ENCODE measurements at places on chromosomes 6 and 20.

DNA sequence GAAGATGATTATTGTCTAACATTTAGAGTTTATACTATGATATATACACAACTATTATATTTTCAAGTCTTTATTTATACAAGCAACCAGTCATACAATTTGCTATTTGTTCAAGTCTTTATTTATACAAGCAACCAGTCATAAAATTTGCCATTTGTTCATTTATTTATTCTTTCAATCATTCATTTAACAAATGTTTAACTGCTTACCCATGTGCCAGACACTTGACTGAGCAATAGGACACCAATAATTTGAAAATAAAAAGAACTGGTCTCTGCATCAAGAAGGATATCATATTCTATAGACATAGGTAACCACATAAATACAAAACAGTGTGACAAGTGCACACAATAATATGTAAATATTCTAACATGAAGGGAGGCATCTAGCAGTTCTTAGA is 20.3 kb downstream of the GRIK2 start:
- no peak for DNase-seq

DNA sequence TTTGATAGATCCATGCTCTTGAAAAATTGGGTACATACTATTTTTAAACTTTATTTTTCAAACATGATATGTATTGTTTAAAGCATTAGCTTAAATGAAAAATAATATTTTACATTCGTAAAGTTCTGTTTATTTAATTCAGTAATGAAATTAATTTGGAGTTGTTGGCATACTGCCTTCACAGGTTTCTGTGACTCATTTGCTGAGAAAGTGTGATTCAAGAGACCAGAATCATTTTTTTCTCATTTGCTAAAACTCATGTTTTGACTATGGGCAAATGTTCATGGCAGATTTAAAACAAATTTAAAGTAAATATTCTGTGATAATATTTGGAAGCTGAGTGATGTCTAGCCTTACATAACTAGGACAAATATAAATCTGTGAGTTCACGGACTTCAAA is 230.4 kb downstream of the BCKDHB start:
- no peak for DNase-seq

GRCh38 chr20:34569598-34569997 is 11.1 kb downstream of the MAP1LC3A start:
- DNase-seq: no peak

- DNase-seq: no peak
These were observed 128.9 kb downstream of the CD164 start for GRCh38 chr6:109253366-109253765.

DNA sequence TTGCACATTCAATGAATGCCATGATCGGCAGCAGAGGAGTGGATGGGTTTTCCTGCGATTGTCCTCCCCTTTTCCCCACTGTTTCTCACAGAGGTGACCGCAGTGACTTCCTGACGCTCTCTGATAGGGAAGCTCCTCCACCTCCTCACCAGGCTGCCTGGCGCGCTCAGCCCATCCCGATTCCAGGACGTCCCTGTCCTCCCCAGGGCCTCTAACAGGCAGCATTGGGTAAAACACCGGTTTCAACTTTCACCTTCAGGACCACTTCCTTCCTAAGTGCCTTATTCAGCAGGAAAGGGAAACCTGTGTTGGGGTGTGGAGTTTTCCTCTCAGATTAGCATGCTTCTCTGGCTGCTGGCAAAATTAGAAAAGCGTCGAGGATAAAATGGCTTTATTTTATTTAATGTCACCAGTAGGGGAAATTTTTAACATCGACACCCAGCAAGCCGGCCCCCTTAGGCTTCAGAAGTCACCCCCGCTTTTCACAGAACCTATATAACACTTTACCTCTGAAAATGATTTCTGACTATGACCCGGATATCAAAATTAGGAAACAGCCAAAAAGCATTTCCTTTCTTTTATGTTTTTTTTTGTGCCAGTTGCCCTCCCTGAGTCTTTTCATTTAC is 570.4 kb upstream of the GJE1 start:
- DNase-seq: no peak

DNA sequence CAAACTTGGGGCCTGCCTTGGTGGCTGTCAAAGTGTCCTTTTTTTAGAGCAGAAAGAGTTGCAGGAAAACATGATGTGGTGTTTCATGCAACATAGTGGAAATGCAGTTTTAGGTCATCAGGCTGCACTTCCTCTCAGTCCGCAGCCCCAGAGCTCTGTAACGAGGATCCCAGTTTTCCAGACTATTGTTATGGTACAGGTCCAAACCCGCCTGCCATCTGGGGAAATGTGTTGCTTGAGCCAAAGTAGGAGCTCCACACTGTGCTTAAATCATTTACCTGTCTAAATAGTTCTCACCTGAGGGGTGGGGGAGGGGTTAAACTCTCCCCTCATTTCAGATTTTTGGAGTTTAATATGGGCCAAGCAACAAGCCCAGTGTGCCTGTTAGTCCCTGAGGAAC is 59.8 kb downstream of the GOPC start:
- DNase-seq: no peak

DNA sequence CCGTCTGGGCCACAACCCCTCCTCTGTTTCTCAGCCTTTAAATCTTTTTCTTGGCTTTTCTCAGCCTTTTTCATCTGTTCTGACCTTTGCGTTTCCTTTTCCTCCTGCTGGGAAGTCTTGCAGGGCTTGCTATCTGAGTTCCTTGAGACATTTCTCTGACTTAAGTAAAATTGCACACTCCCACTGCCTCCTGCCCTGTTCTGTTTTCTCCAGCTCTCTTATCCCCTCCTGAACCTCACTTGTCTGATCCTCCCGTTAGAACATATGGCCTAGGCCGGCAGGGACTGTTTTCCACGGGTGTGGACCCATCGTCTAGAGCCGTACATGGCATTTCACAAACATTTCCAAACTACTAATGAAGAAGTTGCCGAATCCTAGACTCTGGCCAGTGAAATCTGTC is 63.0 kb downstream of the ARID1B start:
- no peak for DNase-seq

DNA sequence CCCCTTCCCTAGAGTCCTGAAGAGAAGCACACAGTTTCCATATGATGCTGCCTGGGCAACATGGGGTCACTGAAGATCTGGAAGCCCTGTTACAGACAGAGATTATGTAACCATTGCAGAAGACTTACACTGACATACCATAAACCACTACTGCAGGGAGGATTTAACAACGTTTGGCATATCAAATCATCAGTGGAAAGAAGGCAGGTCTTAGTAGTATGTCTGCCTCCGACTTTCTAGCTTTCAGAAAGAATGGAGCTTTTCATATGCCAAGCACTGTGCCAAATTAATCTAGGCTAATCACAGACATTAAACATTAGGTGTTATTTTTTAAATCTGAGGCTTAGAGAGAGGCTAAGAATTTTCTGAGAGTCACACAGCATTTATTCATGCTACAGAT is 144.3 kb downstream of the ADGRB3 start:
- DNase-seq: no peak

DNA sequence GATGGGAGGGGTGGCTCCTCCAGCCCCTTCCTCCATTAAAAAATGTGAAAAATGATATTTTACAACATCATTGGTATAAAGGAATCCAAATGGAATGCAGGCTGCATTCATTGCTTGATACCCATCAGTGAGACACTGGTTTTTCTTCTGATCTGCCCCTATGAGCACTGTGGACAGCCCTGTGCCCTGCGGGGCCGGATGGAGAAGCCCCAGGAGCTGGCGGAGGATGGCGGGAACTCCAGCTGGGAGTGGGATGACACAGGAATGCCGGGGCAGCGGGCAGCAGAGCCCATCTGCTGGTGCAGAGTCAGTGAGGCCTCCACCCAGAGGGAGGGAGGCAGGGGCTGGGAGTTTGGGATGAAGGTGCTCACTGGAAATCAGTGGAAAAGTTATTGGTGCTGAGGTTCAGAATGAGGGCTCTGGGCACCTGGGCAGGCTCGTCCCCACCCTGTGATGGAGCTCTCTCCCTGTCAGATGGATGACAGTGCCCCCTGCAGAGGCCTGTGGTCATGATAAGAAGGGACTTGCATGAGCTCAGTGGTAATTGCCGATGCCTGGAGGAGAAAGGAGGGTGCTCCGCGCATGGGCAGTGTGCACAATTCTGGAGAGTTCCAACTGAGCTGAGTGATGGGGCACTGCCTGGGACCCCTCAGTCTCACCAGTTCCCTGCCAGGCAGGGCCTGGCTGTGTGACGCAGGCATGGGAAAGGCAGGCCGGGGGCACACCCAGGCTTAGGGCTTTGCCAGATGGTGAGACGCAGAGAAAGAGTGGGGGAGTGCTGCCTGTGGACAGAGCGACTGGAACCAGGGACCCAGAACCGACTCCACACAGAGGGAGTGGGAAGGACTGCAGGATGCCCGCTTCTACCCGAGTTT is 23.2 kb downstream of the CTCFL start:
- no peak for DNase-seq

DNA sequence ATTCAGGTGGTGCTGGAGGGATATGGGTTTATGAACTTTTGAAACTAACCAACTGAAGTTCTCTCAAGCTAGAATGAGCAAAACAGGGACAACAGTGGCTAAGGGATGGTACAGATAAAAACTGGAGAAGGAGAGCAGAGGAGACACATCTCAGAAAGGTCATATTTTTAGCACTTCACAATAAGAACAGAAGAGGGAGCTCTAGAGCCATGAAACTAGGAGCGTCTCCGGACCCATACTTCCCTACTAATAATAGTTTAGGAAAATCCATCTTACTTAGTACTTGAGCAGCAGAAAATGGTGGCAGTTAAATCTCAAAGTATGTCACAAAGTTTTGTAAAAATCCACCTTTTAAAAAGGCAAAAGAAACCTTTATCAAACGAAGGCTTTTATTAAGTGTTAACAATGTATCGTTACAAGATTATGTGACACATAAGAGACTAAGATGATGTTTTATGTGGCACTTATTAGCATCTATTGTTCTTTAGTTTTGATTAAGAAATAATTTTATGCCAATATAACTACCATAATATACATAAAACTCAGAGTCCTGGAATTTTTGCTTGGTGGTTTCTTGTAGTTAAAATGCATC is 278.6 kb downstream of the TBC1D32 start:
- no peak for DNase-seq

GRCh38 chr6:166237617-166238016 is 70.0 kb upstream of the TBXT start:
- DNase-seq: no peak

GRCh38 chr6:77926198-77926751 is 273.4 kb downstream of the MEI4 start:
- DNase-seq: peak; percentile 10

DNA sequence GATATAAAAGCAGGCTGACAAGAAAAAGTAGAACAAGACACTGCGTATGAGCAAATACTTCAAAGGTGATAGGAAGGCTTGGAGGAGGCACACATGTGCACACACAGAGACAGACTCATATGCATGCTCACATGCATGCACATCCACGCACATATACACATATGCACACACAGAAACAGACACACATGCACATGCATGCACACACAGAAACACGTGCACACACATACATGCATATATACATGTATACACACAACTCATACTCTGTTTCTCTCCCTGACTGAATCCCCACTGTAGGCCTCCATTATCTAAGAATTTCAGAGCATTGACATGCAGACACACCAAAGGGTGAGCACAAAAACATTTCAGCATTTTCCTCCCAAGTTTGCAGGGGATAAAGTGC is 43.7 kb downstream of the VGLL2 start:
- DNase-seq: no peak

- no peak for DNase-seq
These were observed 862.3 kb upstream of the CITED2 start for GRCh38 chr6:140236732-140237131.

- DNase-seq: no peak
These were observed 12.4 kb downstream of the TRIM15 start for GRCh38 chr6:30175765-30176164.

DNA sequence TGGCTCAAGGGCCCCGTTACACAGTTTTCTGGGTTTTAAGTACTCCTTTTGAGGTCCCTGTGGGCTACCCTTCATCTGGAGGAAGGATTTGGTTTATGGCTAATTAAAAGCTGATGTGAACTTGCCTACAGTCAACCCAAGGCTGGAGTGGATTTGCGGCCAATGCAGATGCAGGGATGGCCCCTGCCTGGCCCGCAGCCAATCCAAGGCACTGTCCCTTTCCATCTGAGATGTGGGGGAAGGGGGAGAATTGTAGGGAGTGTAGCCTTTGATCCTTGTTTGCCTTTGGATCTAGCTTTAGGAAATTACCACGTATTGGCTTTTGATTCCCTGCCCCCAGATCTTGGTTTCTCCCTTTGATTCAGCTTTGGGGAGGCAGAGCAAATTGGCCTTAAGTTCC is 128.0 kb upstream of the GGTLC1 start:
- DNase-seq: no peak

DNA sequence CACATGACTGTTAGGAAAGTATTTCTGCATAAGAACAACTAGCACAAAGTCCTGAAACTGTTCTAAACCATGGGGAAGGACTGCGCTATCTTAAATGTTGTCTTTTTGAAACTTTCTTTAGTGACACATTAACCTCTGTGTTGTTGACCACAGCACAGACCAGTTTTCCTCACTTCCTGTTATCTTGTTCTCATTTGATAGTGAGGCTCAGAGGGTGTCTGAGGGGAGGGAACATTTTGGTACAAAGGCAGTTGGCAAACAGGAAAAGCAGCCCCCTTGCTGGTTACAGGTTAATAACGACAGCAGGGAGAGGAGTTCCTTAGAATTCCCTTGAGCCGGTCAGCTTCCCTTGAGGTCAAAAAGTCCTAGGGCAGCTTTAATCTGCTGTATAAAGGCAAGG is 143.5 kb upstream of the BMP2 start:
- no peak for DNase-seq

- DNase-seq: no peak
These were observed 973 bp upstream of the BRD2 start for GRCh38 chr6:32967151-32968091.
